CD4-positive, alpha-beta T cell treated with Interferon alpha-2 for 1 hour (primary cell): ENCODE measurements at places on chromosomes 12 and 14.
A peak's percentile ranks its signal among the peaks of the same experiment; 100 is the strongest.

DNA sequence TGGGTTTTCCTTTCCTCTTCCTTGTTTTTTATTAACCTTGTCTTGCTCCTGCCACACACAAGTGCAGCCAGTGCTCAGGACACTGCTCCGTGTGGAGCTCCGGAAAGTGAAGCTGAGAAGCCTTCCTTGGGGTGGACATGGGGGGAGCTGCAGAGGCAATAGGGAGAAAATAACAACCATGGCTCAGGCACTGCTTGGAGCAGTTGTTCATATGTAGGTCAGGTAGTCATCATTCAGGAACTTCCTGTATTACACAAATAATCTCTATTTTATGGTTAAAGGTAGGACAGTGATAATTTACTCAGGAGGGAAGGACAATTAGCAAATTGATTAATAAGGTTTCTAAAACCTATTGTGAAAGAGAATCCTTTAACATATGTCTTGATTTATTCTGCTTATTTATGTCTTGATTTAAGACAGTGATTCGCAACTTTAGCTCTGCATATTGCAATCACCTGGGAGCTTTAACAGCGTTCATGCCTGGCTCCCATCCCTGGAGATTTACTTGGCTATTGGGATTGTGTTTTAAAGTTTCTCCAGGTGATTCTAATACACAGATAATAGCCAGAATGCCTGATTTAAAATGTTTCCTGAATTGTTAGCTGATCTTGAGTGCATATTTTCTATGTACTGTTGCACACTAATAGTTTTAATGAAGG is 92.1 kb downstream of the ETV6 start:
- DNase-seq, result no peak

DNA sequence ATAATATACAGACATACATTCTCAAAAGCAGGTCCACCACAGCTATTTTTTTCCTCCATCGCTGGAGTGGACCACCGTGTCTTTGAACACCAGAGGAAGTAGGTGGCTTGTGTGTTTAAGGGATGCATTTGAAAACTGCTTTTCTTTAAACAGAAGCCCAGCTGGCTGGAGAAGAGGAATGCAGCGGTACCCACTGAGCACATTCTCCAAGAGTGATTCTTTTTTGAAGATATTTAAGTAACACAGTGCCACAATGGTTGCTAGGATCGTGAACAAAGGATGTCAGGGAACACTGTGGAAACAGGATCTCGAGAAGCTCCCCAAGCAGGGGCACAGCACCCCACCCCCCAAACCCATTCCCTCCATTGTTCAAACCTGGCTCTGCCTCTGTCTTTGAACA is 286.6 kb upstream of the PWP1 start:
- DNase-seq, result no peak

- no peak for DNase-seq
Observed at GRCh38 chr12:90970471-90970870, 15.5 kb upstream of the CCER1 start.

DNA sequence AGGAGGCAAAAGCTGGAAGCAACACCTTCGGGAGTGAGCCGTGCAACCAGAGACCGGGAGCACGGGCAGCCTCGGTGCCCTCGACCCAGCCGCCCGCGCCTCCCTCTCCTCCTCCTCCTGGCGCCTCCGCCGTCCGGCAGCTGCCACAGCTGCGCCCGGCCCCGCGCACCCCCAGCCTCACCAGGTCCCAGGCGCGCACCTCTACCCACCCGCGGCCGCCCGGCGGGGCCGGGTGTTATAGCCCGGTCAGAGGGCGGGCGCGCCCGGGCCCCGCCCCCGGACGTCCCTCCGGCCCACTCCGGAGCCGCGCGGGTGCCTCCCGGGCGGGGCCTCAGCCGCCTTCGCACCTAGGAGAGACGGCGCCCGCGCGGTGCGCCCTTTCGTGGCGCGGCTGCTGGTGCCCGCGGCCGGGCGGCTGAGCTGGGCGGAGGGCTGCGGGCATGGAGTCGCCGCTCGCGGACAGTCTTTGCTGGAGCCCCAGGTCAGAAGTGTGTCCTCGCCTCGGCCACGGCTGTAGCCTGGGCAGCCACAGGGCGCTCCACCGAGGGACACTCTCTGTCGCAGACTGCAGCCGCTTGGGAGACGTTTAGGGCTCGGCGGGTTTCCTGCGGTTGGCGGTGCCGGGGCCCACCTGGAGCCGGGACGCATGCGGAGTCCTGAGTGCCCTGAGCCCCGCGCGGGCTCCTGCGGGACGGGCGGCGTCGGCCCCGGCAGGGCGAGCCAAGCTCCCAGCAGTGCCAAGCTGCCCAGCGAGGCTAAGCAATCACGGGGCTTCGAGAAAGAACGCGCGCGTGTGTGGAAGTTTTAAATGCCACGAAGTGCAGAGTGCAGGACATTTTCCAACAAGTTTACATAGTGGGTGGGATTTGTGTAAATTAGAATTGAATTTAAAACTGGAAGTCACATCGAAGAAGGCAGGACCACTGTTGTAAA is at the start of gene CPM:
CPM (minus strand) TSS at position 211 of the 933 bp plus-strand sequence. CDS start 334 bp downstream, outside the sequence.
- peak; percentile 79 for DNase-seq

DNA sequence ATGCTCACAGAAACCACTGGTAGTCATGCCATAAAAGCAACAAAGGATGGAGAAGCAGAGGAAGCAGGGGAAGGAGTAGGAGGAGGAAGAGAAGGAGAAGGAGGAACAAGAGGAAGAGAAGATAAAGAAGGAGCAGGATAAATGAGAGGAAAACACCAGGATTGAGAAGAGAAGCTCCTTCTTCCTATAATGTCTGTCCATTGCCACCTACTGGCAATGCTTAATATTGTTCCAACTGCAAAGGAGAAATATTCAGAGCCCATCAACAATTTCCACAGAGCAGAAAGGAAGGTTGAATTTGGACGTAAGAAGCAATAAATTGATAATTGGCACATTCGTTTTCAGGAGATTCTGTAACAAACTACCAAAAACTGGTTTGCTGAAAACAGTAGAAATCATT is 898.4 kb downstream of the SLC16A7 start:
- DNase-seq, result no peak

DNA sequence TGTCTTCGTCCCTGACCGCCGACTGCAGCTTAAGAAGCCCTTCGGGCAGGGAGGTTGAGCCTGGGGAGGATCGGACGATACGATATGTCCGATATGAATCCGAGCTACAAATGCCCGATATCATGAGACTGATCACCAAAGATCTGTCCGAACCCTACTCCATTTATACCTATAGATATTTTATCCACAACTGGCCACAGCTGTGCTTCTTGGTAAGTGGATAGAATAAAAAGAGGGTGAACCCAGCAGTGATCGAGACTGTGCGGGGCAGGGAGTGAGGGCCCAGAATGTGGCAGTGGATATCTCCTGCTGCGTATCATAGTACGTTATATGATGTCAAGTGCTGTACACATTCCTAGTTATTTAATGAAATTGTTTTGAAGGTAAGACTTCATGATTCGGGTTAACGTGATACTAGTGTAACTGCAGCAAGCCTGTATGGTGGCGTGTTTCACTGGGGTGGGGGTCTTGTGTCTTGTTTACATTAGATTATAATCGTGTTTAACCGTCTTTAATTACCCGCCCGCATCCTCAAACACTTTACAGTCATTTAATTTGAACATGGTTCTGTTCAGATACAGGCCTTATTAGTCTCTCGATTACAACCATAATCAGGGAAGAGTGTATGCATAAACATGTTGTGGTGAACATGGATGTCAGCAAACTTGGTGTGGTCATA is 1.3 kb downstream of the NAA30 start:
- no peak for DNase-seq

DNA sequence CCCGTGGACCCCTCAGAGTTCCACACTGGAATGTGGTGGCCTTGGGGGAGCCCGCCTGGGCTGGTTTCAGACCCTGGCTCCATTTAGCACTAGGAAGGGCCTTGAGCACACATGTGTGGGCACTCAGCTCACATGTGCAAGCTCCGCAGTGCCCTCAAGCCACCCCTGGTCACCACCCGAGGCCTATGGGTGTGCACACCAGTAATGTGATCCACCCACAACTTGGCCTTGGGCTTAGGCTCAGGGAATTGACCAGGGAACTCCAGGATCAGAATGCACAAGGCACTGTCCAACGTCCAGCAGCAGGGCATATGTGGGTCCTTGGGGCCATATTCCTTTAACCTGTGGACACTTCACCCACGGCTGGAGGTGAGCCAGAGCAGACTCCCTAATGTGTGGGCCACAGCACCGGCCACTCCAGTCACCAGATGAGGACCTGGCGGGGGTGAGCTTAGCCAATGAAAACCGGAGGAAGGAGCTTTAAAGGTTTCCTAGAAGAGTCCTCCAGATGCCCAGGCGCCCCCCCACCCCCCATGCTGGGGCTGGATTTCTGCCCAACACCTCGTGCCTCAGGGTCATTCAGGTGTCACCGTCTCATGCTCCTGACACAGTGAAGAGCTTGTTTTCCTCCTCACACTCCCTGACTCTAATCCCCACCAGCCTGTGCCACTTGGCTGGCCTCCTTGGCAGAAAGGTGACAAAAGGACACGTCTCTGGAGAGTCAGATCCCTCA is 209.2 kb downstream of the ZFP36L1 start:
- DNase-seq, result no peak

GRCh38 chr12:132044661-132045412 is 95.1 kb downstream of the EP400 start:
- DNase-seq, result no peak

DNA sequence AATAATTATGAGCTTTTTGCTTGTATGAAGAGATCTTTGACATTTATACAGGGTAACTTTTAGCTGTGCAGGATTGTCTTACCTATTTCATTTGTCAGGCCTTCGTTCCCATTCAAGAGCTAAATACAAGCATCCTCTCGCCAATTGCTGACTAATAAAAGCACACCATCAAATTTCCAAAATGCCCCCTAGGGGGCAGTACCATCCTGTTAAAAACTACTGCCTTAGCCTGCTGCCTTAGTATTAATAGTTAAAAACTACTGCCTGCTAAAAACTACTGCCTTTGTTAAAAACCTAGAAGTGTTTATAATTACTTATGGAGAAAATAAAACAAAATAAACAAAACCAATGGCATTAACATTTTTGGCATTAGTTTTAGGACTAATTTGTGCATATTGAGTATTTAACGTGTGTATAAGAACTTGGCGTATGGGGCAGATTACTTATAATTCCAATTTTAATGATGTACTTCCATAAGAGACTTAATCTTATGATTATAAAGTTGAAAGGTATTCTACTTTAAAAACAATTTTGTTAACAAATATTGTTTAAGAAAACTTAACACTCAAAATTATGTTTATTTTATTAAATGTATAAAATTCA is 3.0 kb upstream of the IFI27L2 start:
- peak; percentile 61 for DNase-seq

- no peak for DNase-seq
Observed at GRCh38 chr12:111664499-111664898, 21.3 kb downstream of the BRAP start.

GRCh38 chr14:21108791-21109190 is 7.9 kb downstream of the TMEM253 start:
- no peak for DNase-seq

- no peak for DNase-seq
Observed at GRCh38 chr14:50697659-50698290, 29.7 kb upstream of the SAV1 start.

GRCh38 chr12:57012600-57013465 is 3.5 kb downstream of the TAC3 start:
- DNase-seq, result no peak

- no peak for DNase-seq
Observed at GRCh38 chr14:60339571-60339970, 90.5 kb downstream of the PPM1A start.

- no peak for DNase-seq
Observed at GRCh38 chr12:65673156-65673690, 151.1 kb upstream of the HMGA2 start.

GRCh38 chr14:73458183-73458976 is at the start of gene NUMB:
Gene NUMB, minus strand, starts transcription at chr14:73458546. Its CDS starts 102,795 bp downstream, at chr14:73355751.
- peak; percentile 99 for DNase-seq

DNA sequence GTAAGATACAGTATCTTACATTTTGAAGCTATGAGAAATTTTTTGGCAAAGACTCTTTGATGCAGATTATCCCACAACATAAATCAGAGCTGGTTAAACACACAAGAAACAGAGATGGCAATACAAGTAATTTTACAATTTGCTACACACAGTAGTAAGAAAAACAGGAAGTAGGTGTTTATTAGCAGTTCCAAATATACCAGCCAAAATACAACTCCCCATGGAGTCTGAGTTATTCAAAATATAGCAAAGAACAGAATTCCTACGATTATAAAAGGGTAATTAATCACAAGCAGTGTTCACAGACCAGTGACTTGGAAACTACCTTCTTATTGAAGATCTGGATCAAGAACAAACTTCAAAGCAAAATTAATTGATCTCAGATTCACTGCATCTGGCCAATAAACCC is 83.9 kb downstream of the BMP4 start:
- no peak for DNase-seq

GRCh38 chr12:49377386-49377785 is 10.1 kb downstream of the SPATS2 start:
- DNase-seq, result no peak

DNA sequence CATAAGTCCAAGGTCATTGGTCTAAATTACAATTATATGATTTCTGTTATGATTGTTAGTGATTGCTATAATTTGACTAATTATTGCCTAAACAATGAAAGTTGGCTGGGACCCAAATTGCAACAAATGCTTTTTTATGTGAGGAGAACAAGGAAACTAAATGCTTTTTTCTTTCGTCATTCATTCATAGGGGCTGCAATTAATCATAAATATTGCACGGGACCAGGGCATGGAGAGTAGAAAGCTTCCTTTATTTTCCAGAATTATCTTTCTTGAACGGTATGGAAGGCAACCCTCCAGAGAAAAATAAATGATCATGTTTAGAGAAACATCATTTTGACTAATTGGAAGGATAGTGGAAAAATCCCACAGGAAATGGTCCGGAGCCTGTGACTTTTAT is 32.6 kb upstream of the ARHGAP5 start:
- no peak for DNase-seq

GRCh38 chr12:89693639-89694202 is 14.9 kb downstream of the ATP2B1 start:
- no peak for DNase-seq

DNA sequence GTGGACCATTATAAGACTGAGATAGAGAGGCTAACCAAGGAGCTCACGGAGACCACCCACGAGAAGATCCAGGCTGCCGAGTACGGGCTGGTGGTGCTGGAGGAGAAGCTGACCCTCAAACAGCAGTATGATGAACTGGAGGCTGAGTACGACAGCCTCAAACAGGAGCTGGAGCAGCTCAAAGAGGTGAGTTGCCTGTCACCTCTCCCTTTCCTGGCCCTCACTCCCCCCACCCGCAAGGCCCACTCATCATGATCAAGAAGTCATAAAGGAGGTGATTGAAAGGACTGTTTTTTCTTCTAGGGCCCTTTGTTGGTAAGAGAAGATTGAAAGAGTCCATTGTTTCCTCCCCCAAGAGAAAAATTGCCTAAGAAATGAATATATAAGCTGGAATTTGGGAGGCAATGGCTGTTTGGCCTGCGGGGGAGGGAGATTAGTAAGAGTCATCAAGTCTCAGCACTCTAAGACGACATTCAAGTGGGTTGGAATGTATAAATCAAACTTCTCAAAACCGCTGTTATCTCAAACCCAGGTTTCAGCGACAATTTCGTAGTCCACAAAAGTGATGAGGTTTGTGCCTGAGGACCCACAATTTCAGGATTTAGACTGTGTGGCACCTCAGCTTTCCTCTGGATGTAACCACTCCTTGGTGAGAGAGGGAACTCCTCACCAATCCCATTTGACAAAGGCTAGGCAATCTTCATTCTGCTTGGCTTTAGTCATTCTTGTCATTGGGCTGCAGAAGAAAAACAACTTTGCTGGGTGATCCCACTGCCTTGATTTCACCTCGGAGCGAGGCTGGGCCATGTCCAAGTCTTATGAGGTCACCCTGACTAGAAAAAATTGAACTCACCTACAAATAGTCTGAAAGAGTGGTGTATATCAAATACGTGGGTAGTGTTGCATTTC is 966 bp downstream of the BICD1 start:
- DNase-seq, result no peak

GRCh38 chr12:109611223-109611622 is 37.6 kb downstream of the MVK start:
- DNase-seq, result no peak
